Large intestine (tissue), 12 donors: ENCODE measurements at places on chromosomes 1 and 21. TPM values are rescaled to one million over a fixed set of nuclear protein-coding genes. Genes with fewer than 3 reads are reported as not detected.

CFHR1 gene
- polyA plus RNA-seq, result 0.16 TPM

ADAM30 gene
- not detected for polyA plus RNA-seq

ADAR gene
- 123 TPM for polyA plus RNA-seq

DNA sequence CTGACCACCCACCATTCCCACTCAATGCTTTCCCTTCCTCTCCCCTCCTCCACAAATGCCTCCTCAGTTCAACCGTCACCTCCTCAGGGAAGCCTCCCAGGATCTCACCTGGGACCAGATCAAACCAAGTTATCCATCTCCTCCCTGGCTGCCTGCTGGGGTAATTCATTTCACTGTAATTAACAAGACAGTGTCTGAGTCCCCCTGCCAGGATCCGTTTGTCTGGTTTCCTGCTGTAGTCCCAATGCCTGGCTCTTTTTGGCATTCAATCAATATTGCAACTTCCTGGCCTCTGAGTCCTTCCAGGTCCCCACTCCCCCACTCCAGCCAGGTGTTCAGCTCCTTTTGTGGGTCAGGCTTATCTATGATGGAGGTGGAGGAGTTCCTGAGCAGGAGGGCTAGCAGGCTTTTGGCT, 687.7 kb downstream of the PTPRU start:
- no peak for DNase-seq

GRCh38 chr21:42465803-42466127, 30.3 kb downstream of the RSPH1 start:
- DNase-seq, result no peak

GRCh38 chr1:992362-992761, 7.5 kb downstream of the HES4 start:
- DNase-seq, result no peak

DNA sequence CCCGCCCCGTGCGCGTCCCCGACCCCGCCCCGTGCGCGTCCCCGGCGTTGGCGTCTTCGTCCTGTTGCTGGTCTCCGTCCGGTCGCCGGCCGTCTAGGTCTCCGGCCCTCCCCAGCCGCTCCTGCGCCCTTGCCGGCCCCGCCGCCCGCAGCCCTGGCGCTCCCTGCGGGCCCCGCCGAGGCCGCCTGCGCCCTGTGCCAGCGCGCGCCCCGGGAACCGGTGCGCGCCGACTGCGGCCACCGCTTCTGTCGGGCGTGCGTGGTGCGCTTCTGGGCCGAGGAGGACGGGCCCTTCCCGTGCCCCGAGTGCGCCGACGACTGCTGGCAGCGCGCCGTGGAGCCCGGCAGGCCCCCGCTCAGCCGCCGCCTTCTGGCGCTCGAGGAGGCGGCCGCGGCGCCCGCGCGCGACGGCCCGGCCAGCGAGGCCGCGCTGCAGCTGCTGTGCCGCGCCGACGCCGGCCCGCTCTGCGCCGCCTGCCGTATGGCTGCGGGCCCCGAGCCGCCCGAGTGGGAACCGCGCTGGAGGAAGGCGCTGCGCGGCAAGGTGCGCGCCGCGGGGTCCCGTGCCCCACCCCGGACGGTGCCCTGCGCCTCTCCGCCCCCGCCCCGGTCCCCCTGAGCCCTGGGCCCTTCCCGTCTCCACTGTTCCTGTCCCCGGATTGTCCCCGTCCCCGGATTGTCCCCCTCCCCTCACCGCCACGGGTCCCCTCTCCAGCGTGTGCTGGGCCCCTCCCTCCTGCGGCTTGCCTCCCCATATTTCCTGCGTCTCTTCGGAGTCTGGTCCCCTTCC, at the start of gene RNF187:
Gene RNF187 (plus strand): TSS at position 47 of the 789 bp plus-strand sequence.
- DNase-seq, result no peak

DNA sequence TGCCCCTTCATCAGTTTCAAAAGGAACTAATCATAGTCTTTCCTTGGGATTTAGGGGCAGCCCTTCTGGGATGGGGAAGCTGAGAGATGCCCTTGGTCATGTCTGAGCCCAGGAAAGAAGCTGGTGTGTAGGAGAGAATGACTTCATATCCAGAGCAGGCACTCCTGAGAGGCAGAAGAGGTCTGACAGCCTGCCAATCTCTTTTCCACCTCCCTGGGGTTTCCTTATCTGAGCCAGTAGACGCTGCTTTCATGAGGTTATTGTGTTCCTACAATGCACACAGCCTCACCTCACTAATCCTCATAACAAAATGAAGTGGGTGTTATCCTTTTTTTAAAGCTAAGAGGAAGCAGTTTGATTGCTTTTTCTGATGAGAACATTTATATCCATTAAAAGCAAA, 14.1 kb downstream of the ROR1 start:
- no peak for DNase-seq

DNA sequence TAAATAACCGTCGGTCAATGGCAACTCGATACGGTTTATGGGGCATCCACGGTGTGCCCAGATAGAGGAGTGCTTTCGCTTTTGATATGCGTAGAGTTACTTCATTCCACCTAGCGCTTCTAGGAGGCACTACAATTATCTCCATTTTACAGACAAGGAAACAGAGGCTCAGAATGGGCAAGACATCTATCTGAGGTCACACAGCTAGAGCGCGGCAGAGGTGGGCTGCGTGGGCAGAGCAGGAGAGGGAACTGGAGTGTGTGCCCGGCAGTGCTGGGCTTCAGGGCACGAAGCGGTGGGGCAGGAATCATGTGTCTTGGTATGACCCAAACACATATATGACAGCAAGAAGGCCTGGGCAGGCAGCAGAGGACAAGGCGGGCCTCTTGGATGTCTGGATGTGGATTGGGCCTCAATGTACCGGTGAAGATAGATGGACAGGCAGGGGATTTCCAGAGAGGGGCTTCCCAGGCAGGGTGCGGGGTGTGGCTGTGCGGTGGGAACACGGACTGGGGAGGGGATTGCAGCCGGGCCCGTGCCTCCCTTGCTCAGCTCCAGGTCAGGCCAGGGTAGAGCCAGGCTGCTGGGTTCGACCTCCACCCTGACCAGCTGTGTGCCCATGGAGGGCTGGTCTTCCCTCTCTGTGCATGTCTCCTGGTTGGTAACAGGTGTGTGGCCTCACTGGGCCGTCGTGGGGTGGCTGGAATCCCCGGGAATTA, 21.2 kb downstream of the TP73 start:
- DNase-seq, result no peak

GRCh38 chr1:55718758-55719671, 503.9 kb upstream of the USP24 start:
- peak; percentile 14 for DNase-seq

DNA sequence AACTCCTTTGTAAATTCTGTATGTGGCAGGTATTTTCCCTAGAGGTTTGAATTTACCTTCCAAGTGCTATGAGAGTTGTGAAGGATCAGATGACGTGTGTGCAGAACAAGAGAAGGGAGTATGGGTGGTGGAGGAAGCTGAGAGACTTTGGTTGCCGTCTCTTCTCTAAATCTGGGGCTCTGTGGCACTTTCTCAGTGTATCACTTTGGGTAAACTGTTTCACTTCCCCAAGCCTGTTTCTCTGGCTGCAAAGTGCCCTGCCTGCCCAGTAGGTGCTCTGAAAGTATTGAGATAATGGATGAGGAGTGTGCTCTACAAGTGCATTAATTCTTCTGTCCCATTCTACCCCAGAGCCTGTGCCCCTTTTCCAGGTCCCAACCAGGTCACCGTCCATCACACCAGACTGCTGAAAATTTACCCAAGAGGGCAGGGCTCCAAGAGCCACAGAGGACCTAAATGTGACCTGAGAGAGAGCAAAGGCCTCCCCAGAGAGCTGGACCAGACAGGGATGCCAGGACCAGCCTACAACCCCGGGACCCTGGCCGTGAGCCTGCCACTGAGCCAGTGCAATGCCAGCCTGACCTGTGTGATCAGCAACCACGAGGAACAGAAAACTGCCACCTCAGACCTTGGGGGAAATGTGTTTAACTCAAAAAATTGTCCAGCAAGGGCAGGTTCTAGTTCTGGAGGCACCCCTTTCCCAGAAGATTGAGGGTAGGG, 131.6 kb upstream of the ETV3 start:
- no peak for DNase-seq
